Activated T-cell treated with anti-CD3 and anti-CD28 coated beads for 48 hours (primary cell): ENCODE measurements at places on chromosomes 16 and 17.

GRCh38 chr16:14024283-14024682 lies 46.8 kb upstream of the MRTFB start:
- DNase-seq, result no peak

DNA sequence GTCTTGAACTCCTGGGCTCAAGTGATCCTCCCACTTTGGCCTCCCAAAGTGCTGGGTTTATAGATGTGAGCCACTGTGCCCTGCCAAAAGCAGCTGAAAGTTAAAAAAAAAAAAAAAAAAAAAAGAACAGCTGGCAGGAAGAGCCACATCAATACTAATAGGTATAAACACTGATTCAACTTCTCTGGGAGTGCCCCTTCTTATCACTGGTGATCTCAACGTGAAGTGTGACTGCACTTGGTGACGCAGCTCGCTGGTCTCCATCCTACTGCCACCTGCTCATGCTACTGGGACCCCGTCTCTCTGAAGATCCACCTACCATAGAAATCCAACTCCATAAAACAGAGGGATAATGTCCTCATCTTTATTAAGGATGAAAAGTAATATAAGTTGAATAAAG lies 40.8 kb downstream of the RNF157 start:
- peak; percentile 42 for DNase-seq

- DNase-seq, result no peak
These were observed 855 bp downstream of the TUFM start for GRCh38 chr16:28845293-28845692.

DNA sequence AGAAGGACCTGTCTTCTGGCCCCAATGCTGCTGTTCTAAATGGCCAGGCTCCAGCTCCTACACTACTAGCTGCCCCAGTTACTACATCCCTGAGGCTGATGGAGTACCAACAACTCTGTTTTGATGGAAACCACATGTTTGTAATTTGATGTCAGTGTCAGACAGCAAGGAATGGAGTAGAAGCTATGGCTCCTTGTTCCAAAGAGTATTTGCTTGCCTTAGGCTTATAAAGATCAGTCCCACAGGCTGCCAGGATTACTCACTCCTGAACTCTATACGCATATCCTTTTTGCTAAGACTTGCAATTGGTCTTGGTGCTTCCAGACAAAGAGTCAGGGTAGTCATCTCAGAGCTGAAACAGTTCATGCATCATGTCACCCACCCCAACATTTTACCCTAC lies 139.6 kb downstream of the HS3ST3A1 start:
- DNase-seq, result no peak

DNA sequence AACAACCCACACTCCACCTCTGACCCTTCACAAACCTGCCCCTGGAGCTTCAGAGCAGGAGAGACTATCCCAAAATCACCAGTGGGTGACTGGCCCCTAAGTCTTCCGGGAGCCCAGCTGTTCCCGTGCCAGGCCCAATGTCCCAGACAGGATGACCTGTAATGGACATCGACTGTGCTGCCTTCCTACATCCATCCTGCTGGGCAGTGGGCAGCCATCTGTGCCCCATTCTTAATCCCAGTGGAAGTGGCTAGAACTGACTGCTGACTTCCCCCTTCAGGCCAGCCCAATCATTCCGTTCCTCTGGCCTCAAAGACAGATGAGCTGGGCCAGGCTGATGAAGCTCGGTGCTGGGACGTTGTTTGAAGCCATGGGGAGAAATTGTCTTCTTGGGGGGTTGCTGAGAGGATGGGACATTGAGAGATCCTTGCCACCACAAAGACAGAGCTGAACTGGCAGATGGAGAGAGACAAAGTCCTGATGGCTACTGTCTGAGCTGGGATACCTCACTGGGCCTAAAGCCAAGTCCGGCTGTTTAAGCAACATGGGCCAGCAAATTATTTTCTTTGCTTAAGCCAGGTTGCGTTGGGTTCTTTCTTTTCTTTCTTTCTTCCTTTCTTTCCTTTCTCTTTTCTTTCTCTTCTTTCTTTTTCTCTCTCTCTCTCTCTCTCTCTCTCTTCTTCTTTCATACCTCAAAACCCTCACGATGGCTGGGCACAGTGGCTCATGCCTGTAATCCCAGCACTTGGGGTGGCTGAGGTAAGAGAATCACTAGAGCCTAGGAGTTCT lies 17.9 kb upstream of the ALOX15B start:
- DNase-seq, result no peak

GRCh38 chr17:2138318-2138717 lies 83.4 kb downstream of the HIC1 start:
- no peak for DNase-seq

GRCh38 chr16:80527297-80527696 lies 13.5 kb upstream of the DYNLRB2 start:
- DNase-seq, result peak; percentile 42

- DNase-seq, result no peak
These were observed 43.4 kb downstream of the OSBPL7 start for GRCh38 chr17:47778184-47778635.

DNA sequence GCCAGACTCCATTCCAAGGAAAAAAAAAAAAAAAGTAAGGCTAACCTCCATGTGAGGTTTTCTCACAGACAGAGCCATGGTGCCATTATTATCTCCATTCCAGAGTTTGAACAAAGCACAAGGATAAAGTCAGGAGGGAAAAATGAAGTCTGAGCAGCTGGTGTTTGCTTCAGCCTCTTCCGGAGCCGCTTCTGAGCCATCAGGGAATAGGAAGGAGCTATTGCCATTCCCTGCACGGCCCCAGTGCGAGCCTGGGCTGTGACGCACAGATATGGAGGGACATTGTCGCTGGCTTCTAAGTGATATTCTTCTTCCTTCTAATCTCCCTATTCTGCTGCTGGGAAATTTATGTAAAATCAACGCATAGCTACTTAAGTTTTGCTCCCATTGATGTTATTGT lies 69.5 kb upstream of the PIRT start:
- DNase-seq, result no peak

DNA sequence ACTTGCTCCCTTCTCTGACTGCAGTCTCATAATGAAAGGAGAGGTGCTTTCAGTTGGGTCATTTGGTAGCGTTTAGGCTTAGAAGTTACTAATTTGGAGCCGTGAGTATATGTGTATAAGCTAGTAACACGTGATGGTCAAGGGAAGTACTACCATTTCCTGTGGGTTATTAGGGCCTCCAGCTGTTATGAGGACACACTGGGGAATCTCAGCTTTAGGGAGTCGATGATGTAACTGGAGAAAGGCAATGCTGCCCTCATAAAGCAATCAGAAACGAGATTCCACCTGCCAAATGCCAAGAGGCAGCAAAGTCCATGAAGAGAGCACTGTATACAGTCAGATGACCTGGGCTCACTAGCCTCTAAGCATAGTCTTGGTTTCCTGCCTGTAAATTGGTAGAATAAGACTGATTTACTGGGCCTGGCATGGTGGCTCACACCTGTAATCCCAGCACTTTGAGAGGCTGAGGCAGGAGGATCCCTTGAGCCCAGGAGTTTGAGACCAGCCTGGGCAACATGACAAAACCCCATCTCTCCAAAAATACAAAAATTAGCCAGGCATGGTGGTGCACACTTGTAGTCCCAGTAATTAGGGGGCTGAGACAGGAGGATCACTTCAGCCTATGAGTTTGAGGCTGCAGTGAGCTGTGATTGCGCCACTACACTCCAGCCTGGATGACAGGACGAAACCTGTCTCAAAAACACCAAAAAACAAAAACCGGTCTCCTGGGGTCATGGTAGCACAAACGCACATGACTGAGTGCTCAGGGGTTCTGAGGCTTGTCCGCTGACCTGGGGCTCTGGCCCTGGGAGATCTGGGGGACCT lies 53.0 kb downstream of the SF3B3 start:
- no peak for DNase-seq

DNA sequence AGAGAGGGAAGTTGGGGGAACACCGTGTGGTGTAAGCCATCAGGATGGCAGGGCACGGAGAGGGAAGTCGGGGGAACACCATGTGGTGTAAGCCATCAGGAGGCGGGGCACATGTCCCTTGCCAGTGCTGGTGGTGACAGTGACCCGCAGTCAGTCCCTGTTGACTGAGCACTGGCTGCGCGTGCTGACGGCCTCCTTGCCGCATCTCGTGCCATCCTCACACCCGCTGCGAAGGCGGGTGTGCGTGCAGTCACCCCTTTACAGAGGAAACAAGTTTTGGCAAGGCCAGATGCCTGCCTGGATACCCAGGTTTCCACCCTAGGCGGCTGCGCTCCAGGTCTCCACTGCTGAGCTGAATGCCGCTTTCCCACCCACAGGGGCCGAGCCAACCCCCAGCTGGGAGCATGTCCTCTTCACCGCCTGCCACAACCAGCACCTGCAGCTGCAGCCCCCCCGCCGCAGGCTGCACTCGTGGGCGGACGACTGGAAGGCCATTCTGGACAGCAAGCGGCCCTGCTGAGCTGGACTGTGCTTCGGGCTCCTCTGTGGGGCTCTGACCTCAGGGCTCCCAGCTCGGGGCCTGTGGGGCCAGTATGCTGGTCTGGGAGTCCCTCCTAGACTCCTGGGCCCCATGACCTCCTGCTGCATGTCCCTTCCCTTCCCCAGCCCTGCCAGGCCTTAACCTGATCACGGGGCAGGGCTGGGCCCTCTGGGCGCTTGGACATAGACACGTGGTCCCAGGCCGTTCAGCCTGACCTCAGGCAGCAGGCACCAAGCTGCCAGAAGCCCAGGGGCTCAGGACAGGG lies 43.5 kb downstream of the NT5M start:
- no peak for DNase-seq
